Activated CD4-positive, alpha-beta T cell treated with anti-CD3 and anti-CD28 coated beads, Interleukin-2, Interleukin-6, amounts not matched to agents 100 ng/mL and 50 ng/mL, durations not matched to agents 16 hours and 8 hours (primary cell): ENCODE measurements at places on chromosomes 16 and 17.

- no peak for DNase-seq
Measured at GRCh38 chr16:70396246-70396904, 42.5 kb downstream of the ST3GAL2 start.

GRCh38 chr16:78623796-78624195 lies 524.3 kb downstream of the WWOX start:
- DNase-seq = no peak

DNA sequence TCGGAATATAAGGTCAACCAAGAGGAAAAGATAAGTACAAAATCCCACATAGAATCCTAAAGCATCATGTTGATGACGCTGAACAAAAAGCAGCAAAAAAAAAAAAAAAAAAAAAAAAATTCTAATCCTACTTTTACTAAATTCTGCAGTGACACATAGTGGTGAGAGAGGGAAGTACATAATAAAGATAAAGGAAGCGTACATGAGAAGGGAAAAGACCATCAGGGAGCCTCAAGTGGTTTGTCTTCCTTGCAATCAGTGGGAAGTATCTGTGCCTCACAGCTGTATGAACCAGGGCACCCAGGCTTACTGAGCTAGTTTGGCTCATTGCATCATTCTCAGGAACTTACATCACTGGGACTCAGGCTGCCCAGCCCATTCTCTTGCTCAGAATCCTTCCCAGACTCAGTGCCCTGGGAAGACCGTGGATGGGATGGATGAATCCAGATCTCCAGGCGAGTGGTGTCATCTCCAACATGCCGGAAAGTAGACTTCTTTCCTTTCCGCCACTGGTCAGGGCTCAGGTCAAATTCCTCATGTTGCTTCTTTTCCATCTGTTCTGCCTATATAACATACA lies 21.2 kb downstream of the SMG6 start:
- DNase-seq = peak; percentile 59

DNA sequence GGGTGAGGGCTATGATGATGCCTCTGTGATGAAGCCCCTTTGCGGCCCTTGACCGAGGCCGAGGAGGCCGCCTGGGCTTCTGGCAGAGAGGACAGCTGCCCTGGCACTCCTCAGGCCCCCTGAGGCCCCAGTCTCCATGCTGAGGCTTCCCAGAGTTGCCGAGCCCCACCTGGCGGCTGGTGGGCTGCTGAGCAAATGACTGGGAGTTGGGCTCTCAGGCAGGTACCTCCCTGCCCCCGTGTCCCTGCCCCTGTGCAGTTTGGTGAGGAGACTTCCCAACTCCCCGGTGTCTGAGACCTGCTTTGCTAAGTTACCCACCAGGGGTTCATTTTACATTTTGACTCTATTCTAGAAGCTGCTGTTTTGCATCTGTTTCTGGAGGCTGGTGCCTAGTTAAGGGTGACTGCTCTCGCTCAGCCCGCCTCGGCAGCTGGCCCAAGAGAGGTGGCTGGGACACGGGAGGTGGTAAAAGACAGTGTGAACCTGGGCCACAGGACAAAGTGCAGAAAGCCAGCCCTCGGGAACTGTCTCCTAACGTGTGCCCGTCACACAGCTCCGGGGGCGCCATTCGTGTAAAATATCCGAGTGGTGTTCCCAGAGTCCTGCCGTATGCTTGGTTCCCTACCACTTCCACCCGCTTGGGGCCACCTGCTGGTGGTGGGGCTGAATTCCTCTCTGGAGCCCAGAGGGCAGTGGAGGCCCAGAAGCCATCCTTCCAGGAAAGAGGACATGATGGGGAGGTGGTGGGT lies 134.5 kb downstream of the RAB11FIP4 start:
- no peak for DNase-seq

DNA sequence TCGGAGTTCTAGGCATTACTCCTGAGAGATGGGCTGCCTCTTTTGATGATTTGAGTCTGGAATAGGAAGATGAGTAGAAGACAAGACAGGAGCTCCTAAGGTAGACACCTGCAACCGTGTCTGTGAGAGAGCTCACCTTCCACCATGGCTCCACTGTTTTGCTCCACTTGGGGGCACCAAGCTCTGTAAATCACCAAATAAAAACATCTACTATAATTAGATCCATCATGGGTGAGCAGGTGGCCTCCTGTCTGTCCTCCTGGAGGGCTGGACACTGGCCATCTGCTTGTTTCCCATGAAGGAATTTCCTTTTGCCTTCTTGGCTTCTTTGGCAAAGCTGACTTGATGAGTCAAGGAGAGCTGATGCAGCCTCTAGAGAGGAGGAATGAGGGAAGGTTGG lies 179.0 kb downstream of the HAPSTR1 start:
- no peak for DNase-seq

GRCh38 chr17:38879878-38880665 lies 10.2 kb downstream of the LASP1 start:
- no peak for DNase-seq
